D341Med (cell line): ENCODE measurements at places on chromosomes 12 and 14.

DNA sequence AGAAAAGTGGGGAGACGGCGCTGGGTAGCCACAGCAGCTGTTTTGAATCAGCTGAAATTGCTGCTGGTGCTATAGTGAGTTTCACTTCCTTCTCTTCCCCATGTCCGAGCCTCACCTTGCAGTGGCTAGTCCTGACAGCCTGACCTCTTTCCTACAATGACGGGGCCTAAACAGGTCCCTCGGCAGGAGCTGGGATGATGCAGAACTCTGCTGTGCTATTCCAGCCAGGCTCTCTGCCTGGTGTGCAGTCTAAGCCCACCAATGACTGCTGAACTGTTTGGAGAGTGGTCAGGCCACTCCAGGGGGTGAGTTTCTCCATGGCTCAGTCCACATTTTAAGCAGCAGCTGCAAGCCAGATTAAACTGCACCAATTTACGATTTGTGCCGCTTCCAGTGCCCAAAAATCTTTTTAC is 207.3 kb downstream of the TTC7B start:
- no peak for DNase-seq

GRCh38 chr14:104393199-104393897 is 186.2 kb upstream of the C14orf180 start:
- DNase-seq: peak; percentile 29

DNA sequence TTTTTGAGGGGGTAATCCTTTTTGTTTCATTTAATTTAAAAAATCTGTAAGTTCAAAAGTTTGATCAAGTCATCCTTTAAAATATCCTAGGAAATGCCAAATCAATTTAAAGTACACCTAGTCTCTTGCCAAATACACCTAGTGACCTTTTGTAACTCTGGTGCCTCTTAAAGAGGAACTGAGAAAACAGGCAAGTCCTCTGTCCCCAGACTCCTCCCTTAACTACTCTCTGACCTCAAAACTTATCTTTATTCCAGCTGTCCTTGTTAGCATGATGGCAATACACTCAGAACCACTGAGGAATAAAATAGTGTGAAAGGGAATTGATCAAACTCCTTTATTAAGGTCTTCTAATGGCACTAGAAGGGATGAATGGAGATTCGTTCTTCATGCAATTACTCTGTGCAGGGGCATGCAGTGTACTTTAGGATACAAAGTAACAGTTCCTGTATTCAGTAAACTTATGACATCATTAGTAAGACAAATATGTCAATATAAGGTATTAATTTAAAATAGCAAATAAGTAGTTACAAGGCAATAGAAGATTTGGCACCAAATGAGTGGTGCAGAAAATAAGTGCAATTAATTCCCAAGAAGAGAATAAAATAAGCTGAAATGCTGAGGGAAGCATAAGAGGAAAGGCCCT is 3.3 kb downstream of the FAR2 start:
- no peak for DNase-seq

GRCh38 chr12:27896419-27896990 is 76.0 kb downstream of the PTHLH start:
- no peak for DNase-seq

DNA sequence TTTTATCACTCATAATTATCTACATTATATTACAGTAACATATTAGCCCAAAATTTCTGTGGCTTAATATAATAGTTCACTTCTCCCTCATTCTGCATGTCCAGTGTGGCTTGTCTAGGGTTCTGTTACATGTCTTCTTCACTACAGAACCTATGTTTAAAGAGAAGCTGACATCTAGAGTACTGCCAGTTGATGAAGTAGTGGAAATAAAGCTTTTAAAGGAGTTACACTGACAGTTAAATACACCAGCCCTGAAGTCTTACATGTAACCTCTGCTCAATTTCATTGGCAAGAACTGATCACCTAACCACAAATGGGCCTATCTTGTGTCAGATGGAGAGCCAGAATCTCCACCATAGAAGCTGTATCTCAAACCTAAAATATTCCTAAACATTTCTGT is 32.9 kb downstream of the RPS6KA5 start:
- DNase-seq: no peak

DNA sequence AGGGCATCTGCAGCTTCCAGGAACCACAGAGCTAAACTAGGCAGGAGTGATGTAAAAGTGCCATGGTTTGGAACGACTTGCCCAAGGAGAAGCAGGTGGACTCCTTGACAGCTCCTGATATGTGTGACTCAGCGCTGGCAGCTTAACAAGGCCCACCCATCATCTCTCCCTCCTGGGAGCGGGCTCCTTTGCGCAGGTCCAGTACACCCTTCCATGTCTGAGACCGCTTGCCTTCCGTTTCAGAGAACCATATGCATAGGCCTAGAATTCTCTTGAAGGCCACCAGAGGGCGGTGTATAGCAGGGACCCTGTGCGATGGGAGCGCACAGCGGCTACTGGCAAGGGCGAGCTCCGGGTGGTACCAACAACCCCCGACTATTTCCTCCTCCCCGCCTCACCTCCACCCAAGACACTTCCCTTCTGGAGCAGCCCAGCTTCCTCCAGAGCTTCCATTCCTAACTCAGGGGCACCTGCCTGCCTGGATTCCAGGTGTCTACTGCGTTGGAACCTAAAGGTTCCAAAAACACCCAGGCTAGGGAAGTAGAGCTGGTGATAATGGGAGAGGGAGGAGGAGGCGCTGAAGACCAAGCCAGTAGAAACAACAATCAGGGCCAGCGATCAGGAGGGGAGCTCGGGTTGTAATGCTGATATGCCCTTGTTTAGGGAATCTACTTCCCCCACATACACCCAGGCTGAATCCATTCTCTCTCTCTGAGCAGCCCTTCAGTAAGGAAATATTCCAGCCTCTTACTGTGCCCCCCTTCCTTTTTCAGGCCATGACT is 6.3 kb downstream of the DHH start:
- peak; percentile 88 for DNase-seq

DNA sequence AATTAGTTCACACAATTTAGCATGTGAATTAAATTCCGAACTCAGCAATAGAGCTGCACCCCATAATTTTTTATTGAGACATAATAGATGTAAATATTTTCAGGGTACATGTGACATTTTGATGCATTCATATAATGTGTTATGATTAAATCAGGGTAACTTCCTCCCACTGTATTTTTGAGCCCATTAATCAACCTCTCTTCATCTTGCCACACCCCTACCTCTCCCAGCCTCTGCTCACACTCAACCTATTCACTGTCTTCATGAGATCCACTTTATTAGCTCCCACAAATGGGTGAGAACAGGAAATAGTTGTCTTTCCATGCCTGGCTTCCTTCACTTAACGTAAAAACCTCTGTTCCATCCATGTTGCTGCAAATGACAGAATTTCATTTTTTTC is 14.7 kb downstream of the IL26 start:
- no peak for DNase-seq

DNA sequence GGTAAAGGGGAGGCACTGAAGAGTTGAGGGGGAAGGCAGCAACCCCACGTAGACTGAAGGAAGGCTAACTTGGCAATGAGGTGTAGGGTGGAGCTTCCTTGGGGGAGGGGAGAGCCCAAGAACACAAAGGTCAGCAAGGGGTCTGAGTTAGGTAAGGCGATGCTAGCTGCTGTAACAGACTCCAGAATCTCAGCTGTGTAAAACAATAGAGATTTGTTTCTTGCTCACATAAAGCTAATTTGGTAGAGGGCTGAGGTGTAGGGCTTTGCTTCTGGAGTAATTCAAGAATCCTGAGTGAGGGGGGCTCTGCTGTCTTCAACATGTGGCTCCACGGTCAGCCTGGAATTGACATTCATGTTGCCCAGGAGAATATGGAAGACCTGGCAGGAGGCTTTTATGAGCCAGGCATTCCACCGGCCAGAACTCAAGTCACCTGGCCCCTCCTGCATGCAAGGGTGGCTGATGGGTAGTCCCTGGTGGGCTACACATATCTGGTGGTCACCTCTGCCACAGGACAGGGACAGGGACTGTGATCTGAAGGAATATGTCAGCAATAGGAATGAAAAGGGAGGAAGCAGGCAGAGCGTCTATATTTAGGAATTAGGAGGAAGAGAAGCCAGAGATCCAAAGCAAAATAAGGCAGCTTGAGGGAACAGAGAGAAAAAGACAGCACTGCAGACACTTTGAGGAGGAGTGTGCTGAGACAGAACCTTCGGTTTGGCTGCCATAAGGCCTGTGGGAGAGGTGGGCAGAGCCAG is 153.7 kb downstream of the ZFP36L1 start:
- DNase-seq: no peak

DNA sequence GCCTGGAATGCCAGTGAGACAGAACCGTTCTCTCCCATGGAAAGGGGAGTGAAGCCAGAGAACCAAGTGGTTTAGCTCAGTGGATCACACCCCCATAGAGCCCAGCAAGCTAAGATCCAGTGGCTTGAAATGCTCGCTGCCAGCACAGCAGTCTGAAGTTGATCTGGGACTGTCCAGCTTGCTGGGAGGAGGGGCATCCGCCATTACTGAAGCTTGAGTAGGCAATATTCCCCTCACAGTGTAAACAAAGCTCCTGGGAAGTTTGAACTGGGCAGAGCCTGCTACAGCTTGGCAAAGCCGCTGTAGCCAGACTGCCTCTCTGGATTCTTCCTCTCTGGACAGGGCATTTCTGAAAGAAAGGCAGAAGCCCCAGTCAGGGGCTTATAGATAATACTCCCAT is 374.3 kb upstream of the DCN start:
- no peak for DNase-seq

GRCh38 chr12:108374596-108375320 is 35.6 kb upstream of the CMKLR1 start:
- DNase-seq: no peak

DNA sequence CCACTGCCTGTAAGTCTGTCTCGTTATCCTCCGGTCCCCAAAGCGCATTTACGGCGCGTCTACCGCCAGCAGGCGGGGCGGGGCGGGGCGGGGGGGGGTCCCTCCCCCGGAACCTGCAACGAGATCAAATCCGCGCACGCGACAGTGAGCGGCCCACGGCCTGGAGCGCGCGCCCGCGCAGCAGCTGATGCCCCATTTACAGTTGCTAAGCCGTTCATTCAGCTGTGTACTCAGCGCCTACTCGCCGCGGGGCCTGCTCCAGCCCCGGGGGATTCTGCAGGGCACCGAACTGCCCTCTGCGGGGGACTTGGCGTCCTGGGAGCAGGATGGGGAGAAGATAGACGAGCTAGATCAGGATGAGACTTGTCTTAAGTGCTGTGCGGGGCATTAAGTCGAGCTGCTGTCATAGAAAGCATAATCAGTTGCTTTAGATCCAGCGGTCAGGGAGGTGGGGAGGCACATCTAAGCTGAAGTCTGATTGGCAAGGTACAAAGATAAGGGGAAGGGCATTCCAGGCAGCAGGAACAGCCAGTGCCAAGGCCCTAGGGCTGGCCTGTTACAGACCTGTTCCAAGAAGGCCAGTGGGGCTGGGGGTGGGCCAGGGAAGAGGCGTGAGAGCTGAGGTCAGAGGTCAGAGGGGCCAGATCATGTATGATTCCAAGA is 1.4 kb upstream of the CCDC85C start:
- DNase-seq: peak; percentile 91

GRCh38 chr12:108896336-108896735 is 16.4 kb downstream of the DAO start:
- DNase-seq: no peak
